ENCODE measurements at places on chromosomes 3 and 15. TPM values are rescaled to one million over a fixed set of nuclear protein-coding genes. Genes with fewer than 3 reads are reported as not detected.

The FOXB1 gene
- not detected for total RNA-seq

The ZPLD1 gene
- total RNA-seq, result not detected

The NCBP2 gene
- 69.2 TPM for total RNA-seq

The CCR9 gene
- not detected for total RNA-seq

The GOLGA6L4 gene
- 1.7 TPM for total RNA-seq

The TUSC7 gene
- not detected for total RNA-seq

GRCh38 chr3:23003733-23004046 lies 199.4 kb upstream of the UBE2E2 start:
- no peak overlapping the region for H3K27ac ChIP-seq
- no peaks in the 10 kb centered on the region for H3K4me1 ChIP-seq
- DNase-seq, result no peak
- no peaks in the 10 kb centered on the region for H3K27me3 ChIP-seq
- no peaks in the 10 kb centered on the region for H3K36me3 ChIP-seq
- H3K4me3 ChIP-seq, result no peak overlapping the region

- H3K36me3 ChIP-seq, result no peaks in the 10 kb centered on the region
- no peak for DNase-seq
Observed at GRCh38 chr15:31516874-31517273, 190.2 kb downstream of the KLF13 start.

DNA sequence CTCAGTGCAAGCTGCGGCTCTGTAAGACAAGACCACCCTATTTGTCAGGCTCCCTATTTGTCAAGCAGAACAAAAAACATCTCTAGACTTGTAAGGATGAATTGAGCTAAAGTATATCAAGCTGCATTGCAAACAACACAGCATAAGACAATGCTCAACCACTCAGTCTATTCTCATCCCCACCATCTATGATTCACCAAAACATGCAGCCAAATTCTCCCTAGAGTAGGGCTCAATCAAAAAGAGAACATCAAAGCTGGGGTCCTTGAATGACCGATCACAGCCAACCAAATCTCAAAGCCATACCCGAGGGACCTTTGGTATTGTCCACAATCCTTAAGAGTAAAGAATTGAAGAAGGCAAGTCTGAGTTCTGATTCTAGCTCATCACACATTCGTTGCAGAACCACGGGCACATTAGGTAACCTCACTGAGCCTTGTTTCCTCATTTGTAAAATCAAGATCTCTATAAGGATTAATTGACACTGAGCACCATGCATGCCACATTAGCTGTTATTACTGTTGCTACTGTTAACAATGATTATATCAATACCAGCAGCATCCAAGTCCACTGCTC lies 31.2 kb downstream of the RFTN1 start:
- H3K4me1 ChIP-seq, result no peaks in the 10 kb centered on the region
- no peaks in the 10 kb centered on the region for H3K36me3 ChIP-seq
- H3K4me3 ChIP-seq, result no peak overlapping the region
- no peak overlapping the region for H3K27ac ChIP-seq
- H3K27me3 ChIP-seq, result no peaks in the 10 kb centered on the region
- DNase-seq, result no peak

DNA sequence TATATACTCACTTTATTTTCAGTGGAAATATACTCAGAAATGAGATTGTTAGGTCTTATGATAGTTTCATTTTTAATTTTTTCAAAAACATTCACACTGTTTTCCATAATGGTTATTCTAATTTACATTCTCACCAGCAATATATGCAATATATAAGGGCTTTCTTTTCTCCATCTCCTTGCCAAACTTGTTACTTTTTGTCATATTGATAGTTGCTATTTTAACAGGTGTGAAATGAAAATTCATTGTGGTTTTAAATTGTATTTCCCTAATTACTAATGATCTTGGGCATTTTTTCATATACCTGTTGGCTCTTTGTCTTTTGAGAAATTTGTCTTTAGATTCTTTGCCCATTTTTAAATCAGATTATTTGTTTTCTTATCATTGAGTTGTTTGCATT lies 325.2 kb downstream of the DIPK2A start:
- no peak for DNase-seq
- H3K27ac ChIP-seq, result no peak overlapping the region
- H3K4me1 ChIP-seq, result no peaks in the 10 kb centered on the region
- no peaks in the 10 kb centered on the region for H3K27me3 ChIP-seq

- peak overlapping the region; percentile 48 for H3K27ac ChIP-seq
- no peaks in the 10 kb centered on the region for H3K36me3 ChIP-seq
- peaks cover 2% of the 10 kb centered on the region for H3K27me3 ChIP-seq
- H3K4me1 ChIP-seq, result peaks cover 59% of the 10 kb centered on the region
Observed at GRCh38 chr3:64501298-64501906, 186.4 kb downstream of the ADAMTS9 start.

- DNase-seq, result no peak
- no peaks in the 10 kb centered on the region for H3K4me1 ChIP-seq
- H3K27ac ChIP-seq, result no peak overlapping the region
- no peaks in the 10 kb centered on the region for H3K27me3 ChIP-seq
Observed at GRCh38 chr15:55344206-55344605, 25.2 kb downstream of the PIGB start.

GRCh38 chr3:41120460-41120859 lies 78.8 kb upstream of the CTNNB1 start:
- no peak overlapping the region for H3K4me3 ChIP-seq
- H3K36me3 ChIP-seq, result no peaks in the 10 kb centered on the region
- H3K27ac ChIP-seq, result no peak overlapping the region
- 0 out of 3 replicates have a peak, but pooled peaks cover 3% of the 10 kb centered on the region for H3K27me3 ChIP-seq
- no peak for DNase-seq

DNA sequence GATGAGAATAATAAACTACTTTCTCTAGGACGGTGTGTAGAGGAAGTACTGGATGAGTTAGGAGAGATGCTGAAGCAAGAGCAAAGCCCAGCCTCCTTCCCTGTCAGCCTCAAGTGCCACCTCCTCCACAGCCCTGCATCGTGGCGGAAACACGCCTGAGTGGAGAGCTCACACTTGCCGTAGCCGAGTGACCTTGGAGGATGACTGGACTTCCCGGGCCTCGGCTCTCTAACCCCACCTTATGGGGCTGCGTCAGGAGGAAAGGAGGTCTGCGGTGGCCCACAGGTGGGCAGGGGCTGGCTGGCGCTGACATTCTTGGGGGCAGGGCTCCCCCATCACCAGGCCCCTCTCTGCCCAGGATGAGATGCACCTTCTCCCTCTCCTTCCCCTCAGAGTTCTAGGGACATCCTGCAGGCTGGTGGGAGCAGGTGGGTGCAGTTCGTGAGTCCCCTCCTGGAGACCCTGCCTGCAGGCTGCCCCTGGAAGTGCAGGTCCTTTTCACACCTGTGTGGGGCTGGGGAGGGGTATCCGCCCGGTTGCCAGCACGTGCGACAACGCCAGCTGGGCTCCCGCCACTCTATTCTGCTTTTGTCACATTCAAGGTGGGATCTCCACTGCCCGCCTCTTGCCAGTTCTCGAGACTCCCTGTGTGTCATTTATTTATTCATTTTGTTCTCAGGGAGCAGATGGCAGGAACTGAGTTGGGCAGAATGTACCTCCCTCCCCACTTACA lies 175.2 kb downstream of the MEGF11 start:
- no peak for DNase-seq
- no peaks in the 10 kb centered on the region for H3K36me3 ChIP-seq

GRCh38 chr3:21142031-21142430 lies 609.0 kb downstream of the ZNF385D start:
- no peak for DNase-seq
- H3K4me1 ChIP-seq, result no peaks in the 10 kb centered on the region
- H3K4me3 ChIP-seq, result no peak overlapping the region
- no peaks in the 10 kb centered on the region for H3K27me3 ChIP-seq
- no peak overlapping the region for H3K27ac ChIP-seq

DNA sequence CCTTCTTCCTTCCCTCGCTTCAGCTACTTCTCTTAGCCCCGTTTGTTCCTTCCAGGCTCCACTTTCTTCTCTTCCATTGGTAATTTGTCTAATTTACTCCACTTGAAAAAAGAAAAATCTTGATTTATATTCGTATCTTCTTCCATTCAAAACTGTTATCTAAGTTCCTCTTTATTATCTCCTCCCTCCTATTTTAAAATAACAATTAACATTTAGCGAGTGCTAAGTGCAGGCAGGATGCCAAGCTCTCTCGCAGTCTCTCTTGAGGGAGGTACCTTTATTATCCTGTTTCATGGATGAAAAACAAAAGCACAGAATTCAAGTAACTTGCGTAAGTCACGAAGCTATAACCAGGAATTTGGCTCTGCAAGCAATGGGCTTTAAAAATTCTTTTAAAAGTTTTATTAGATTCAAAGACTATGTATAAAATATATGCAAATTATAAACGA lies 418.9 kb upstream of the NAALADL2 start:
- no peaks in the 10 kb centered on the region for H3K36me3 ChIP-seq
- peaks cover 18% of the 10 kb centered on the region for H3K4me1 ChIP-seq
- H3K27me3 ChIP-seq, result no peaks in the 10 kb centered on the region
- no peak for DNase-seq

All from HepG2 (cell line).